ENCODE measurements at places on chromosomes 7 and 10.
A peak's percentile ranks its signal among the peaks of the same experiment; 100 is the strongest.

DNA sequence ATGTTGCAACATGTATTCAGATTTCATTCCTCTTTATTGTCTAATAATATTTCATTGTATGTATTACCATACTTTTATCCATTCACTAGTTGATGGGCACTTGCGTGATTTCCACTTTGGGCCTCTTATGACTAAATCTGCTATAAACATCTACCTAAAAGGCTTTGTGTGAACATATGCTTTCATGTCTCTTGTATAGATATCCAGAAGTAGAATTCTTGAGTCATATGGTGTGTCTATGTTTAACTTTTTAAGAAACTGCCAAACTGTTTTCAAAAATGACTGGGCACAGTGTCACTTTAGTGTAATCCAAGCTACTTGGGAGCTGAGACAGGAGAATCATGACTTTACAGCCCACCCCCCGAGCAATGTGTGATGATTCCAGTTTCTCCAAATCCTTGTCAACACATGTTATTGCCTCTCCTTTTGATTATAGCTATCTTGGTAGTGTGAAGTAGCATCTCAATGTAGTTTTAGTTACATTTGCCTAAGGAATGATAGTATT is 618.9 kb upstream of the C7orf33 start:
- DNase-seq, result no peak

DNA sequence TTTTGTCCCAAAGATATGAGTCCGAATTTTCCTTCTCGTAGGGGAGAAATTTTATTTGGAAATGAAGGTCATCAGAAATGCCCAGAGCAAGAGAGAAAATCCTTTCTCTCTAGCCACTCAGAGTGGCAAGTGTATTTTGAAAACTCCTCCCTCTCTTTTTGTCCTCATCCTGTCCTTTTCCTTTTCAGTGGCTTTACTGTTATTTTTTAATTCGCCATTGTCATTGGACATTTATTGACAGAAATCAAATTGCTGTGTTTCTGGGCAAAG is 39.6 kb downstream of the TET1 start:
- no peak for DNase-seq

DNA sequence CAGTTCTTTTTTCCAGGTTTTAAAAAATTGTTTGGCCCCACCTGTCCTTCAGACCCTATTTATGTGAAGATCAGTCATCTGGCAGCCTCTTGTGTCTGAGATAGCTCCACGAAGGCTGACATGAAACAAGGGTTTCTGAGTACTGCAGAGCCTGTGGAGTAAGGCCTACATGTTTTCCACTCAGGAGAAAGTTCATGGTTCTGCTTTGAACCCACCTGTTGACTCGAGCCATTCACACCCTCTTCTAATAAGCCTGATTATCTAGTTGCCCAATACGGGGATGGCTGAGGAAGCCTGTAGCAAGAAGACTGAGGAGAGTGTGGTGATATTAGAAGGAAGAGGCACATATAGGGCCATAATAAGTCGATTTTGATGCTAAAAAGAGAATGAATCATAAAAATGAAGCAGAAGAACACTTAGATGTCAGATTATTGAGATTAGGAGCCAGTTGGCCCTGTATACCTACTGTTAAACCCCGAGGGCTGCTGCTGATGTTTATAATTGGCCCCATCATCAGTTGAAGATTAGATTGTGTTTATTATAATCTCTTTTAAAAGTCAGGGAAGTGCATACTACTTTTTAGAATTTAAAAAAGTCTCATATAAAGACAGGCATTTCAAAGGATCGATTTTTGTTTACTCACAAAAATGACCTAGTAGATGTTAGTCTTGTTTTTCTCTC is 109.4 kb downstream of the CDK14 start:
- no peak for DNase-seq

GRCh38 chr7:23422909-23423308 is 47.4 kb downstream of the IGF2BP3 start:
- DNase-seq, result no peak

DNA sequence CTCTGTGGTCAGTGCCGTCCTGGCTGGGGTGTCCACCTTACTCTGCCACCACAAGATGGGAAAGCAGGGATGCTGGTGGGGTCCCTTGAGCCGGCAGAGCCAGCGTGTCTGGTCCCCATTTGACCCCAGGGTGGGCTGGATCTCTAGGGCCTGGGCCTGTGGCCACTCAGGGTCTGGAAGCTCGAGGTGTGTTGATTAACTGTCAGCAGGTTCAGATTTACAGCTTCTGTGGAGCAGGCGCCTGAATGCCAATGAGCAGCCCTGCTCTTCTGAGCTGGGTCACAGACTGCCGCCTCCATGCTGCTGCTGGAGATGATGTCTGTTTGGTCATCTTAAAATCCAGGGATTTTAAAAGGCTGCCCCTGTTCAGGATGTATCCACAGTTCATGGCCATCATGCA is 11.3 kb upstream of the DPYSL4 start:
- no peak for DNase-seq

- DNase-seq, result no peak
These were observed 313.3 kb downstream of the TYW1 start for GRCh38 chr7:67309764-67310549.

DNA sequence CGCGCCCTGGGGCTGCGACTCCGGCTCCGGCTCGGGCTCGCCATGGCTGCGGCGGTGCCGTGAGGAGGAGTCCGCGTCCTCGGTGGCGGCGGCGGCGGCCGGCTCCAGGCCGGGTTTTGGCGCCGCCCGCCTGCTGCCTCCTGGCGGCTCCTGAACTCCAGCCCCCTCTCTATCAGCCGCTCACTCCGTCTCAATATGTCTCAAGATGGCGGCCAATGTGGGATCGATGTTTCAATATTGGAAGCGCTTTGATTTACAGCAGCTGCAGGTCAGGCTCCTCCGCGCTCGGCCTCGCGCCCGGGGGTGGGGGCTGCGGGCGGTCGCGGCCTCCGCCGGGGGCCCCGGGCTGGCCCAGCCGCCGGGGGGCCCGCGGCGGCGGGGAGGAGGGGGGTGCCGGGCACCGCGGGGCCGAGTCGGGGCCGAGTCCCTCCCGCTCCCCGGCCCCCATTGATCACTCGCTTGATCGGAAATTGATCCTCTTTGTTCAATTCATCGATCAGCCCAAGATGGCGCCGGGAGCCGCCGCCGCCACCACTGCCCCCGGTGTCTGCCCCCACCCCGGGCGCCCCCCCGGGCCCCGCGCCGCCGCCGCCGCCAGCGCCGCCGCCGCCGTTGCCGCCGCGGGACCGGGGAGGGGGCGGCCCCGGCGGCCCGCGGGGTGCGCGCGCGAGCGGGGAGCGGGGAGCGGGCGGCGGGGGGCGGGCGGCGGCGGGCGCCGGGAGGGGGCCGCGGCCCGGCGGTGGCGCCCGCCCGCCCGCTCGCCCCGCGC is 1.4 kb upstream of the CUX1 start:
- DNase-seq, result peak; percentile 59

GRCh38 chr10:14583252-14583651 is 191.4 kb downstream of the FAM107B start:
- DNase-seq, result peak; percentile 61

GRCh38 chr7:111089822-111090426 is 1.0 kb upstream of the LRRN3 start:
- no peak for DNase-seq

GRCh38 chr7:47601119-47601880 is 19.4 kb upstream of the TNS3 start:
- DNase-seq, result no peak

- no peak for DNase-seq
These were observed 101.8 kb upstream of the FZD8 start for GRCh38 chr10:35743851-35744250.

GRCh38 chr7:91973639-91974038 is 33.0 kb downstream of the AKAP9 start:
- DNase-seq, result no peak

- DNase-seq, result no peak
These were observed 77.6 kb downstream of the VTI1A start for GRCh38 chr10:112524641-112525040.

DNA sequence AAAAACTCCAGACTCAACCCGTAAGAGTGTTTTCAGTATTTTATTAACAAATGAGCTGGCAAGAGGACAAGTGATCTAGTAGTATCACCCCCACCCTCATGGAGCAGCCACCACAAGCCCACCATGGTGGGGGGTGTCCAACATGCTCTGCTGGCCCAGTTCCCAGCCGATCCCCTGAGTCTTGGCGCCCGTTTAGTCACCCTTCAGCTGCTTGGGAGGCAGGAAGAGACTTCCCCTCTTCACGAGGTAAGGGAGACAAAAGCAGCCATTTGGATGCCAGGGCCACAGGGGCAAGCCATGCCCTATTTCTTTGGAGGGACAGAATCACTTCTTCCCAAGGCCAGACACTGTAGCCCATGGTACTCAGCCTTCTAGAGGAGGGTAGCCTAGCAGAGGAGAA is 54.1 kb downstream of the NOD1 start:
- no peak for DNase-seq

- no peak for DNase-seq
These were observed 47.7 kb upstream of the SFMBT2 start for GRCh38 chr10:7458556-7458955.

GRCh38 chr7:137952426-137952805 is 49.5 kb downstream of the CREB3L2 start:
- DNase-seq, result no peak

DNA sequence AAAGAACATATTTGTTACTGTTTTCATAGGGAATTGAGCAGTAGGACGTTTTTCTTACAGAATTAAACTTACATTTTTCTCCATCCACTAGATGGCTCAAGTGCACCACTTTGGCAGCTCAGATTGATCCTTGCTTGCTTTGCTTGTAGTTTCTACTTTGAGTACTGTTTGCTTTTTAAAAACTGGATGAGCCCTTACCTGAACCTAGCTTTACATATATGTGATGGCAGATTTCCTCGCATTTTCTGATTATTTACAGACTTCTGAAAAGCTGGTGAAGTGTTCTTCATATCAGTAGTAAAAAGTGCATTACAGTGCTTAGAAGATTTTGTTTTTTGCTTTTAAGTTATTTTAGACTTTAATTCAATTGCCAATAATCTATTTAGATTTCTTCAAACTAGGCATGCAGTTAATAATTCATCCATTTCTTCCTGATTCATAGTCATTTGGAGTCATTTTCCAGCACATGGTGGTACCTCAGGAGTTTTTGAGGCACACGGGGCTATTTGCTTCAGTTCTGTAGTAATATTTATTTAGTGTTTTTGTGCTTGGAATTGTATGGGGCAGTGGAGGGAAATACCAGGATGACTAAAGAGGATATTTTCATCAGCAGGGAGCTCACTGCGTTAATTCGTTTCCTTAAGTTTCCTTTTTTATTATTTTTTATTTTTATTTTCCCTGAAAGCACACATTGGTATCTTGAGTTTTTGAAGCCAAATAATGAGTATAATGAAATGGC is 57.3 kb downstream of the MAPK8 start:
- no peak for DNase-seq

GRCh38 chr7:11369696-11370095 is 396.0 kb downstream of the PHF14 start:
- DNase-seq, result no peak

DNA sequence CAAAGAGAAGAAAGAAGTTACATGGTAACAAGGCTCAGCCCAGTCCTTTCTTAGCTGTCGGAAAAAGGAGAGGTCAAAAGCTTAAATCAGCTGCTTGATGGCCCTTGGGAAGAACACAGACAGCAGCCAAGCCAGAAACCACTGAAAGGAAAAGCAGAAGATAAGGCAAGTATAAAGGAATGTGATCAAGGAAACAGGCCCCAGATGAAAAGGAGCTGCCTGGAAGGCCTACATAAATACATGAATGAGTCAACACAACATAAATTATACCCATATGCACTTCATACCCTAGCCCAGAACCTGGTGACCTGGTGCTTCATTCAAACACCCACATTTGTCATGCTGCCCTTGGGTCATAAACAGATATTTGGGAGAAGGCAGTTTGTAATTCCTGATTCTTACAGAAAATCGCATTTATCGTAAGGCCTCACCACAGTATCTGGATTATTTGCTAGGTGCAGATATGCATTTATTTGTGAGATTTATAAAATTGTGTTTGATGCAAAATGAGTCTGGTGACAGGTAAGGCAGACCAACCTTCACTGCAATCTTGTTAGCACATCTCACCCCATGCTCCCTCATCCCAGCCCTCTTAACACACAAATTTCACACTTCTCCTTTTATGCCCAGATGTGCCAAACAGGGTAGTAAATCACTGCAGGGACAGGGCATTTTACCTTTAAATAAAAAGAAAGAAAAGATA is 94.9 kb upstream of the KCNIP2 start:
- no peak for DNase-seq

Data from stimulated activated CD8-positive, alpha-beta memory T cell treated with anti-CD3 and anti-CD28 coated beads, Interleukin-12 subunit alpha, Interleukin-12 subunit beta, amount 100 ng/mL, for 4 hours (primary cell).